Activated CD4-positive, alpha-beta T cell treated with anti-CD3 and anti-CD28 coated beads for 1 hour (primary cell): ENCODE measurements at places on chromosomes 7 and 10.

GRCh38 chr7:5495581-5496375 lies 72.1 kb upstream of the TNRC18 start:
- no peak for DNase-seq

DNA sequence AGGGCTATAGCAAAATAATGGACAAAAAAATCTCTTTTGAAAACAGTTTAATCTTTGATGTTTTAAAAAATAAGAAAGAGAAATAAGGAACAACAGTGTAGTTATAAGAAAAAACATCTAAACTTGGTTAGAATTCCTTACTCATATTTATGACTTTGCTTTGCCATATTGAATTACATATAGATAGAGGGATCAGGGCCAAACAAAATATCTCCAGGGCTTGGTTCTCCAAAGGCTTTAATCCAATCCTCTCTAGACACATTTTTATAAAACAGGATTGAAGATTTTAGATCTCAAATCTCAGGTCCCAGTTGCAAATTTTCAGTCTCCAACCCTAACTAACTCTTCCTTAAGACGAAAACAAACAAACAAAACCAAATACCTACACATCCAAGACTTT lies 72.6 kb upstream of the RHOBTB1 start:
- DNase-seq: no peak

- DNase-seq: no peak
Observed at GRCh38 chr7:89077992-89078391, 282.5 kb upstream of the TEX47 start.

DNA sequence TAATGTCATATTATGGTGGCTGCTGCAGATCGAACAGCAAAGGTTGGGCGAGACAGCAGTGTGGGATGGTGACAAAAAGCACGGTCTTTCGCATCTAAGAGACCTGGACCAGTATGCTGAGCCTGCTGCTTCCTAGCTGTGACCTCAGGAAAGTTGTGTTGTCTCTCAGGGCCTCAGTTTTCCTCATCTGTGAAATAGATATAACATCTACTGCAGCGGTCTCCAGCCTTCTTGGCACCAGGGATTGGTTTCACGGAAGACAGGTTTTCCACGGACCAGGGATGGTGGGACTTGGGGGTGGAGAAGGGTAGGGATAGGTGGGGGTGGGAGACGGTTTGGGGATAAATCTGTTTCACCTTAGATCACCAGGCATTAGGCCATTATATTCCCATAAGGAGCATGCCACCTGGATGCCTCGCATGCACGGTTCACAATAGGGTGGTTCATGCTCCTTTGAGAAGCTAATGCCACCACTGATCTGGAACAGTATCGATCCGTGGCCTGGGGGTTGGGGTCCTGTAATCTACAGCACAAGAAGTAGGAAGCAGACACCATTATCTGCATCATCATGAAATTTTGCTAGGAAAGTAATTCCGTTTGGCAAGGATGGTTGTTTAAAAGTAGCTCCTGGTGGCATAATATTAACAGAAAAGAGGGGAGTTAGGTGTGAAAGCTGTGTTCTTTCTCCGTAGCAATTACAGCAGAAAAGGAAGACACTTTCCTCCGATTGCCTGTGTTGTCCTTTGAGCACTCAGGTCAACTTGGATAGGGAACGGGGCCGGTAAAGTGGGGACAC lies 10.8 kb downstream of the KLF6 start:
- DNase-seq: no peak

DNA sequence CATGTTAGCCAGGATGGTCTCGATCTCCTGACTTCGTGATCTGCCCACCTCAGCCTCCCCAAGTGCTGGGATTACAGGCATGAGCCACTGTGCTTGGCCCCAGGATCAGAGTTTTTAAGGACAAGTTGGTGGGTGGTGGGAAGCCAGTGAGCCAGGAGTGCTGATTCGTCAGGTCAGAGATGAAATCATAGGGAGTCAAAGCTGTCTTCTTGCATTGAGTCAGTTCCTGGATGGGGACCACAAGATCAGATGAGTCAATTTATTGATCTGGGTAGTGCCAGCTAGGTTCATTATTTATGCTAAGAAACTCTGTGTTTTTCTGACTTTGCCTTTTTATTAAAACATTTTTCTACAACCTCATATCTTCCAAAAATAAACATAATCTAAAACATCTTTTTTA lies 423.8 kb downstream of the ARL4A start:
- no peak for DNase-seq

DNA sequence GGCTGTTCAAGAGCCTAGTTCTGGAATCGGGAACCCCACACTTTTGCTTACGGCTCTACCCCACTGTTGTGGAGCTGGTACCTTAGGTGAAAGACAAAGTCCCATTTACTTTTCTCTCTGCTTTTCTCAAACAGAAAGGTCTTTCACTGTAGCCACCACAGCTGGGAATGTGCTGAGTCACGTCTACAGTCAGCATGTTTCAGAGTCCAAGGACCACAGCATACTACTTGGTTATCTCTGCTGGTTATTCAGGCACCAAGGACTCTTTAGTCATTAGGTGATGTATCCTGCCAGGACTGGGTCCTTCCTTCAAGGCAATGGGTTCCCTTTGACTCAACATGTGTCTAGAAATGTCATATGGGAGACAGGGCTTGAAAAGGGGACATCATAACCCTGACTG lies 266.8 kb upstream of the STEAP1 start:
- no peak for DNase-seq

- DNase-seq: no peak
Observed at GRCh38 chr10:49138361-49138891, 4.6 kb upstream of the FAM170B start.
